ENCODE measurements at places on chromosomes 1 and 21. TPM values are rescaled to one million over a fixed set of nuclear protein-coding genes. Genes with fewer than 3 reads are reported as not detected.
A peak's percentile ranks its signal among the peaks of the same experiment; 100 is the strongest.

- peak overlapping the region; percentile 99 for H3K27ac ChIP-seq
- peak overlapping the region; percentile 99 for H3K4me3 ChIP-seq
- DNase-seq, result no peak
These were observed 425 bp upstream of the TADA1 start for GRCh38 chr1:166876540-166876838.

DNA sequence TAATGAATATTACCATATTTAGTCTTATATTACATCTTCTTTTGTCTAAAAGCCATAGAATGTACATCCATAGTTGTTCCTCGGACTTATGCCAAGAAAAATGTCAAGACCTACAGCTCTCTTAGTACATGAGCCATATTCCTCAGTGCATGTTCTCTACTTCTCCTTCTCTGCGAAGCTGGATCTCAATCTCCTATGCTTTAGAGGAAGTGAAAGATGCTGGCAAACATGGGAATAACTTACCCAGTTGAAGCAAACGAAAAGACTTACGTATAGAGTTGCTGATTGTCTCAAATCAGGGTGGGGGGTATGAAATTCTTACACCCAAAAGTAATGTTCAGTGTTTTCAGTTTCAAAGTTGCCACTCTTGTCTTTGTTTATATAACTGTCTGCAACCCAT, 32.7 kb downstream of the OR13G1 start:
- H3K27ac ChIP-seq, result no peak overlapping the region
- H3K36me3 ChIP-seq, result no peaks in the 10 kb centered on the region
- no peaks in the 10 kb centered on the region for H3K27me3 ChIP-seq

GRCh38 chr1:221284028-221284427, 404.8 kb downstream of the HLX start:
- peaks cover 2% of the 10 kb centered on the region for H3K27me3 ChIP-seq
- no peak overlapping the region for H3K4me3 ChIP-seq
- no peaks in the 10 kb centered on the region for H3K36me3 ChIP-seq

DNA sequence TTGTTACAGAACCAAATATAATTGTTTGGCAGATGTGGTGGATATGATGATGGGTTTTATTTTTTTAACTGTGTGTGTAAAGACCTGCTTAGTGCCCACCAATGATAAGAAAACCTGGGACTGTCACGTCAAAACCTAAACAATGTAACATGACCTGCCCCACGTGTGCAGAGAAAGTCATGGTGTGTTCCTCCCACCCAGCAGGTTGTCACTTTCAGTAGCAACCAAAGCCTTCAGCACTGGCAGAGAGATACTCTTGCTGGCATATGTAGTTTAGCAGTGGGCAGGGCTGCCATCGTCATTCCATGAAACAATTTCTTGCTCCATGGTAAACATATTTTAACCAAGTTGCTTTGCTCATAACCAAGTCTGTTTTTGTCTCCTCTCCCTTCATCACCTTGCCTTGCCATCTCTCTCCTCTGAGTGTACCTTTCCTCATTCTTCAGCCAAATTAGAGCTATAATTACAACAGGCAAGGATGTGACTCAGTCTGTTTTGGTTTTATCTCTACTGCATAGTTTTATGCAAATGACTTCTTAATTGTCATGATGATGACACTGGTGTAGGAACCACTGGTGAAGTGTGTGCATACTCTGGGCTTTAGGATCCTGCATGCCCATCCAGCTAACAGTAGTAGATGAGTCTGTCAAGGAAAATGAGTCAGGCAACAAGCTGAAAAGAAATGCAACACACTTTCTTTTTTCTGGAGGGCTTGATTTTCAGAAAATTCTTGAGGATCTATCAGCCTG, 150.3 kb downstream of the EDEM3 start:
- no peak overlapping the region for H3K4me3 ChIP-seq
- no peaks in the 10 kb centered on the region for H3K4me1 ChIP-seq
- no peak for DNase-seq

GRCh38 chr1:87820668-87821334, 492.1 kb downstream of the LMO4 start:
- H3K27ac ChIP-seq, result no peak overlapping the region
- no peaks in the 10 kb centered on the region for H3K4me1 ChIP-seq
- no peak overlapping the region for H3K4me3 ChIP-seq
- no peaks in the 10 kb centered on the region for H3K36me3 ChIP-seq
- no peak for DNase-seq

GRCh38 chr1:234978397-234979295, 150.0 kb downstream of the TOMM20 start:
- H3K4me1 ChIP-seq, result peaks cover 56% of the 10 kb centered on the region
- peak overlapping the region; percentile 74 for H3K4me3 ChIP-seq
- H3K36me3 ChIP-seq, result no peaks in the 10 kb centered on the region
- no peak for DNase-seq
- peak overlapping the region; percentile 87 for H3K27ac ChIP-seq
- H3K27me3 ChIP-seq, result no peaks in the 10 kb centered on the region

- H3K4me3 ChIP-seq, result no peak overlapping the region
- peaks cover 26% of the 10 kb centered on the region for H3K27me3 ChIP-seq
- H3K4me1 ChIP-seq, result no peaks in the 10 kb centered on the region
- no peak overlapping the region for H3K27ac ChIP-seq
These were observed 29.5 kb downstream of the SYT2 start for GRCh38 chr1:202680586-202681352.

- H3K27ac ChIP-seq, result no peak overlapping the region
- DNase-seq, result no peak
- no peaks in the 10 kb centered on the region for H3K27me3 ChIP-seq
- no peak overlapping the region for H3K4me3 ChIP-seq
These were observed 6.8 kb downstream of the PKNOX1 start for GRCh38 chr21:42981214-42981523.

GRCh38 chr1:230760360-230760827, 13.2 kb downstream of the CAPN9 start:
- H3K36me3 ChIP-seq, result no peaks in the 10 kb centered on the region
- H3K4me1 ChIP-seq, result no peaks in the 10 kb centered on the region
- H3K27ac ChIP-seq, result no peak overlapping the region
- peaks cover 2% of the 10 kb centered on the region for H3K27me3 ChIP-seq
- H3K4me3 ChIP-seq, result no peak overlapping the region

DEPDC1 gene
- 16.5 TPM for total RNA-seq

LPAR3 gene
- 3.2 TPM for total RNA-seq

HECTD3 gene
- 44.2 TPM for total RNA-seq

ICOSLG gene
- 1.8 TPM for total RNA-seq
